NCI-H748 treated with DMSO at 0.1 percent for 48 hours (cell line): ENCODE measurements at places on chromosomes 7 and 10.
A peak's percentile ranks its signal among the peaks of the same experiment; 100 is the strongest.

DNA sequence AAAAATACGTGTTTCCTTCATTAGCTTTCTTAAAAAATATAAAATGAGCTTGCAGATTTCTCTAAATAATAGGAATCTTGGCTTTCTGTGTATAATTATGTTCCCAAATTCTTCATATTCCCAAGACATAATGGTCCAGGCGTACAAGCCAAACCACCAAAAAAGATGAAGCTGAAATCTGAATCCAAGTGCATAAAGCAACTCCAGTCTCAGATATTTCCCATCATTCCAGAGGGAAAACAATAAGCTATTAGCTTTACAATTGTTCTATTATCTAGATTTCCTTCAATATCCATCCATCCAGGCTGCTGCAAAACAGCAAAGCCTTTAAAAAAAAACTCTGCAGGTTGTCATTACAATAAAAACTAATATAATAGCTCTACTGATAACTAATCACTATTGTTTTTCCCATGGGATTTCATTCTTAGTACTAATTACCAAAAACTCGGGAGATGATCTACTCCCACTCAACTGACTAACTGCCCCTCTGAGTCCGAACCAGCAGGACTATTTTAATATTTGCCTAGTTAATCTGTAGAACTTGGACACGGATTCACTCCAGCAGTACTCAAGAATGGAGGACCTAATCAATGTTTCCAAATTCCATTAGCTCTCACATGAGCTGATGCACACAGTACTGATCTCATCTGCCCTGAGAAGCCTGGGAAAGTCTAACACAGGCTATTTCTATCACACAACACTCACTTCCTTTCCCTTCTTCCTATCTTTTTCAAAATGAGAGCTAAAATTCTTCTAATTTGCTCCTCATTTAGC is 108.9 kb upstream of the ASAH2 start:
- DNase-seq = no peak

DNA sequence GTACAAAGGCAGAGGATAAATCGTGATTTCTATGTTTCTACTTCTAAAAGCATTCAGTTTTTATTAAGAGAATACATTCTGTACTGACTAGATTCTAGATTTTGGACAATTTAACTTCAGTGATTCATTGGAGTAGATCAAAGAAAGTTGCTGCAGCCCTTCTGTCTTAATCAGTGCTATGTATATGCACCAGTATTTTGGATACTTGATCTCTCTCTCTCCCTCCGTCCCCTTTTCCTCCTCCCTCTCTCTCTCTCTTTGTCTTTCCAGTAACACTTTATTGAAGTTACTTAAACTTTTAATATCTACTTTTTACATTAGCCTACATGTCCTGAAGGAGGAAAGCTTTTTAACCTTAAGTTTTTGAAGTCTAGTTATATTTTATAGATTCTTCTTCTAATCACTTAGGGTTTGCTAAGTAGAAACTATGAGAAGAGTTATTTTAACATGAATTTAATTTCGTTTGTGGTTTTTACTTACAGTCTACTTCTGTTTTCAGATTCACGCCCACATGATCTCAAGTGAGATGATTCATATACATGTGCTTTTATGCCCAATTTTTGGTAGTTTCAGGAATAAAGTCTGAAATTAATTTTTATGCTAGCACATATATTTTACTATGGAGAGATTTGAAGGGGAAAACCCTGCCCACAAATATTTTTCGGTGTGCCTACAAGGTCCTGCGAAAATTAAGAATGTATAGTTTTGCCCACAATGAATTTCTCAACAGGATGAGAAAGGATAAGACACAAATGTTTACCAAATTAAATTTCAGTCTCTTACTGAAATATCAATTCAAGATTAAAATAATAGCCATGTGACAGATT is 9.1 kb downstream of the MDFIC start:
- DNase-seq = no peak

DNA sequence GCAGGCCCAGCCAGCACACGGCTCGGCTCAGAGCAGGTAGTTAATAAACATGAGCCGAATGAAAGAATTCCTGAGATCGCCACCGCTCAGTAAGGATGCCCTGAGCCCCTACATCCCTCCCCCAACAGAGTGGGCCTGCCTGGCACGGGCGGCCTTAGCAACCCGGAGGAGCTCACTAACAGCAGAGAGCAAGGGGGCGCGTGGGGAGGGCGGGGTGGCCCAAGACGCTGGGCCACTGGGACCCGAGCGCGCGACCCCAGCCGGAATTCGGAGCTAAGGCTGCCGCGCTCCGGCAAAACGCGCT is 403 bp upstream of the ENO4 start:
- DNase-seq = no peak

GRCh38 chr7:83150310-83150709 is 12.4 kb downstream of the PCLO start:
- DNase-seq = no peak

- no peak for DNase-seq
These were observed 40.4 kb downstream of the ICA1 start for GRCh38 chr7:8221567-8221966.

DNA sequence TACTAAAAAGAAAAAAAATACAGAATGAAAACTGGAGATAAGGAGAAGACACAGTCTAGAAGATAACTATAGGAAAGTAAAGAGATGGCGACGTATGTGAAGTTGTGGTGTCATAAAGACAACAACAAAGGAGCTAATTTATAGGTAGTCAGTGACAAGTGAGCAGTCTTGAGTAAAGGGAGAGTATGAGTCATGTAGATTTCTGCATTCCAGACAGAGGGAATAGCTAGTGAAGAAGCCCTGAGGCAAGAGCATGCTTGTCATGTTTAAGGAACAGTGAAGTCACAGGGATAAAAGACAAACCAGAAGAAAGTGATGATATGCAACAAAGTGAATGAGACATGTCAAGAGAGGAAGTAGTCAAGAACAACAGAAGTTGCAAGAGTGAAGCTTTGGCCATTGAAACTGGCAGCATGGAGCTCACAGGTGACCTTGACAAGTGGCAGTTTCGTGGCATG is 2.3 kb upstream of the MIOS start:
- no peak for DNase-seq

DNA sequence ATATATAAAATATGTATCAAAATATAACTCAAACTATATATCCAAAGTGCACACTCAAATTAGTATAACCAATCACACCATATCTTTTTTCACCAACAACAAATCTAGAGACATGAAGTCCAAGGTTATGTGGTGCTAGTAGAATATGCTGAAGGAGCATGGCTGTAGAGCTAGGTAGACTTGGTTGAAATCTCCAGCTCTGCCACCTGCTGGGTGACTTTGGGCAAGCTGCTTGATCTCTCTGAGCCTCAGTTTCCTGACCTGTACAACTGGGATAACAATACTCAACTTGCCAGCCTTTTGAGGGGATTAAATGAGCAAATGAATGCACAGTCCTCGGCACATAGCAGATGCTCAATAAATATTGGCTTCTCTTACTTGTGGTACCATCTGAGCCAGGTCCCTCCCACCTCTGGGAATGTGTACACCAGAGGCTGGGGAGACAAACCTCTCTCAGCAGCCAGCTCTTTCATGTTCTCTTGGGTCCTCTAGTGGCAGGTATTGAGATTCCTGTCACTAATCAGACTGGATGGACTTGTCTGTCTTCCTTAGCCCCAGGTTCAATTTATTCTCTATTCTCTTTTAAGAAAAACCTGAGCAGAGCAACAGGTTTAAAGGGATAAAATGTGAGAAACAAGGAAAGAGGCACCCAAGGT is 94.3 kb upstream of the PDE1C start:
- DNase-seq = peak; percentile 5

- DNase-seq = no peak
These were observed 37.4 kb upstream of the ABCB4 start for GRCh38 chr7:87512906-87513305.
